ENCODE measurements at places on chromosomes 3 and 15.

DNA sequence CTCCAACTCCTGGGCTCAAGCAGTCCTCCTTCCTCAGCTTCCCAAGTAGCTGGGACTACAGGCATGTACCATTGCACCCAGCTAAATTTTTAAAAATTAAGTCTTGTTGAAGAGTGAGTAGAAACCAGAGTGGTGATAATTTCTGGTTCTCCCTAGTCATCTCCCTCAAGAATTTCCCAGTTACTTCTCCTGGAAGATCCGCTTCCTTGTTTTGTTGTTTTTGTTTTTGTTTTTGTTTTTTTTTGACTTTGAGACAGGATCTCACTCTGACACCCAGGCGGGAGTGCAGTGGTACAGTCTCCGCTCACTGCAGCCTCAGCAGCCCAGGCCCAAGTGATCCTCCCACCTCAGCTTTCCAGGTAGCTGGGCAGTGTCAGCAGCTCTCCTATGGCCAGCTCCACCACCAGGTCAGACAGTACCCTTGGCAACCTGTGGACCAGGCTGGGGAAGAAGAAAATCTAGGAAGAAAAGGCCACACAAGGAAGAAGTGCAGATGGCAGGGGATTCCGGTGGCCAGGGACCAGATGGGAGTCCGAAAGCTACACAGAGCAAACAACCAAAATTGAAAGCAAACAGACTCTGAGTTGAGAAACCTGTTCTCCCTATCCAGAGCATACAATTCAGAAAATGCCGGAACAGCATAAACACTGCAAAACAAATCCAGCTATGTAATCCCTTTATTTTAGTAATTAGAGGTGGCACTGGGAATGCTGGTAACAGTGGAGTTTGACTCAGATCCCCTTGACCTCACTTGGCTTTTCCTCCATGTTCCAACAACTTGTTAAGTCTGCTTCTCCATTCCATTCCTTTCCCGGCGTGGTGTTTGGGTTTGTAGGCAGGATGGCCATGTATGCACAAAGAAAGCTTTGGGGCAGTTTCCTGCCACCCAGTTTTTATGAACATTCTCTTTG lies 266.6 kb upstream of the CTDSPL start:
- no peak for DNase-seq

GRCh38 chr3:156256256-156256655 lies 135.9 kb downstream of the KCNAB1 start:
- no peak for DNase-seq

GRCh38 chr3:126040386-126040785 lies 43.5 kb downstream of the SLC41A3 start:
- DNase-seq: no peak

DNA sequence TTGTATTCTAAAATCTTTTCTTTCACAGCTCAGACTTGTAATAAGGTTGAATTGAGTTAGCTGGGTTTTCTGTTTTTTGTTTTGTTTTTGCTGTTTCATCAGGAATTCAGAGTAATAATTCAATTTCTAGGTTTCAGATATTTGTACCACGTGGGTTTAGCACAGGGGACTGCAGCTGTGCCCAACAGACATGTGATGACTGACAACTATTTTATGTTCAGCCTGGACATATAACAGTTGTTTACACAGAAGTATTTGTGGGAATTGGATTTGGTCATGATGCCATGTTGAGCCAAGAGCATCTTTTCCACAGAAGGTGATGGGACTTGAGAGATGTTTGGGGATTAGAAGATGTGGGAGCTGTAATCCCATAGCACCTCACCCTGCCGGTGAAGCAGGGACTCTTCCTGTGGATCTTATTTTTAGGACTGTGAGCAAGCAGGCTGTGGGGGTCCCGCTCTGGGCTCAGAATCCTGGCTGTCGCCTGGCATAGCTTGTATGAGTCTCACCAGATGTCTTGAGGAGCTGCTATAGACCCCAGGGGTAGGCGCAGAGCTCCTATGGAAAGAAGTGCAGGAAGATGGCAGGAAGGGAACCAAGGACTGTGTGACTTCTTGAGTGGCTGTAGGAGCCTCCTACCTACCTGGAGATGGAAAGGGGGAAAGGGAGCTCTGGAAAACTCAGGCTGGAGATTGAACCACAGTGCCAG lies 23.7 kb downstream of the PXYLP1 start:
- DNase-seq: peak; percentile 35

DNA sequence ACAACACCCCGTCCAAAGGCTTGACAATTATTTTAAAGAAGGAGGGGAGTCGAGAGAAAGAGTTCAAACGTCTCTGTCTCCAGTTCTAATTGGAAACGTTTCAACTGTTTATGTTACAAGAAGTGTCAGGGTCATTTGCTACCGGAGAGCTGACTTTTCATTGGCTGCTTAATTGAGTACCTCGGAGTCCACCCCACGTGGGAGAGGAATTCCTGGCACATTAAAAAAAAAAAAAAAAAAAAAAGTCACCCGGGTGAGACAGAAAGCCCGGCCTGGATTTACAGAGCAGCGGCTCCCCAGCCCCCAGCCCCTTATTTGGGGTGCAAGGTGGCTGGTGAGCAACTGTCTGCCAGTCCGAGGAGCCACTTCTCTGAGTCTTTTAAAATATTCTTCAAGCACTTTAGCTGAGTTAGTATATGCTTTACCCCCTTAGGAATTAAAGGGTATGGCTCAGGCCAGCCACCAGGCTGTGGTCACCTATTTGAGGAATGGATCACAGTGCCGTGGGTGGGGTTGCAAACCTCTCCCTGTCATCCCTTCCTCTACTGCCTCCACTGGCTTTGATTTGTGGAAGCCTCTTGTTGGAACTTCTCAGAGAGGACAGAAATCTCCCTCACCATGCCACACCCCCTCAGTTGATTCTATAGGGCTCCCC lies 3.9 kb upstream of the TLE3 start:
- no peak for DNase-seq

GRCh38 chr3:143827425-143827824 lies 20.8 kb downstream of the SLC9A9 start:
- DNase-seq: no peak

- no peak for DNase-seq
Observed at GRCh38 chr3:99842826-99843589, 25.3 kb downstream of the CMSS1 start.

- no peak for DNase-seq
Observed at GRCh38 chr15:94522125-94522524, 290.8 kb downstream of the MCTP2 start.

GRCh38 chr3:139099968-139100817 lies 55.5 kb upstream of the PRR23C start:
- DNase-seq: no peak

- no peak for DNase-seq
Observed at GRCh38 chr3:43032646-43033628, 53.8 kb downstream of the GASK1A start.

GRCh38 chr15:70778258-70779076 lies 15.1 kb upstream of the UACA start:
- no peak for DNase-seq

- no peak for DNase-seq
Observed at GRCh38 chr15:77817434-77817833, 184.7 kb upstream of the LINGO1 start.

- no peak for DNase-seq
Observed at GRCh38 chr3:123064914-123065313, 1.9 kb upstream of the PDIA5 start.

- no peak for DNase-seq
Observed at GRCh38 chr15:67700023-67700422, 125.3 kb upstream of the SKOR1 start.

DNA sequence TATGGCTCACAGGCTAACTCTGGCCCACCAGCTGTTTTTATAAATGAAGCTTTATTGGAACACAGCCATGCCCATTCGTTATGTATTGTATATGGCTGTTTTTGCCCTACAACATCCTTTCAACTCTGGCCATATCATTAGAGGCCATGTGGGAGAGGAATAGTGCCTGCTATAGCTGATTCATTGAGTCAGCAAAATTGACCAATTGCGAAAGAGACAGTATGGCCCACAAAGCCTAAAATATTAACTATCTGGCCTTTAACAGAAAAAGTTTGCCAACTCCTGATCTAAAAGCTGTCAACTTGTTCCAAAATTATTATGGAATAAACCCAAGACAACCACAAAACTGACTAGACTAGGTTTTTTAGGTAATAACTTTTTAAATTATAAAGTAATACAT lies 1.4 kb downstream of the NR1I2 start:
- DNase-seq: no peak

GRCh38 chr3:166688665-166689064 lies 691.4 kb downstream of the ZBBX start:
- no peak for DNase-seq

Measured in tibial artery (tissue), 4 donors.